Astrocyte (in vitro differentiated cells and primary cell): ENCODE measurements at places on chromosomes 1 and 21. TPM values are rescaled to one million over a fixed set of nuclear protein-coding genes. Genes with fewer than 3 reads are reported as not detected.

GRCh38 chr1:203142684-203143408, 15.3 kb downstream of the ADORA1 start:
- H3K27ac ChIP-seq: no peak overlapping the region
- H3K36me3 ChIP-seq: no peaks in the 10 kb centered on the region
- H3K4me3 ChIP-seq: no peak overlapping the region
- DNase-seq: no peak

GRCh38 chr1:244171241-244171985, 120.3 kb downstream of the ZBTB18 start:
- no peak overlapping the region for H3K27ac ChIP-seq
- H3K27me3 ChIP-seq: no peaks in the 10 kb centered on the region
- no peak overlapping the region for H3K4me3 ChIP-seq
- no peak for DNase-seq

GBP4 gene
- total RNA-seq: 0.32 and 0.34 TPM in 2 replicates

DNA sequence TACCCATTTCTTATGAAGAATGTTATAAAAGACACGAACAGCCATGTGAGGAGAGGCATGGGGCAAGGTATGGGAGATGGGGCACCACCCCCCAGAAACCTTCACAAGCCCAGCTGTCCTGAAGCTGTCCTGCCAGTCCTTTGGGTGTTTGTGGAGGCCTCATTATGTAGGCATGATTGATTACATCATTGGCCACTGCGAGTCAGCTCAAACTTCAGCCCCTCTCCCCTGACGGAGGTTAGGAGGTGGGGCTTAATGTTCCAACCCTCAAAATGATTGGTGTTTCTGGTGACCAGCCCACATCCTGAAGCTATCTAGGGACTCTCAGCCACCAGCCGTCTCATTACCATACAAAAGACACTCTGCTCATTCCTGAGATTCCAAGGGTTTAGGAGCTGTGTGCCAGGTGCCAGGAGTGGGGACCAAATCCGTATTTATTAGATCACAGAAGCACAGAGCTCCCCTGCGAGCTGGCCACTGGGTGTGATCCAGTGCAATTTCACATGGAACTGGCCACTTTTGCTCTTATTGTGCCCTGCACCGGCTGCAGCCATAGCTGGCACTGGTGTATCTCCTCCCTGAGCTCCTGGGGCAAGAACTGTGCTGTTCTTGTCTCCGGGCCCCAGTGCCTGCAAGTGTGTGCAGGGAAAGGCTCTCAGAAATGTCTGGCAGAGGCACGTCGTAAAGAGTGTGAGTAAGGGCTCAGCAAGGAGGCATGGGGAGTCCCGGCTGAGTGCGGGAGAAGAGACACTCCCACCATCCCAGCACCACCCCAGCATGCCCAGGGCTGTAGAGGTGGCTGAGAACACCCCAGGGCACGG, 10.5 kb downstream of the KIAA1614 start:
- H3K4me3 ChIP-seq: no peak overlapping the region
- peak; percentile 25 for DNase-seq
- H3K4me1 ChIP-seq: peaks cover 5% of the 10 kb centered on the region
- no peaks in the 10 kb centered on the region for H3K36me3 ChIP-seq
- H3K27me3 ChIP-seq: no peaks in the 10 kb centered on the region
- no peak overlapping the region for H3K27ac ChIP-seq

DNA sequence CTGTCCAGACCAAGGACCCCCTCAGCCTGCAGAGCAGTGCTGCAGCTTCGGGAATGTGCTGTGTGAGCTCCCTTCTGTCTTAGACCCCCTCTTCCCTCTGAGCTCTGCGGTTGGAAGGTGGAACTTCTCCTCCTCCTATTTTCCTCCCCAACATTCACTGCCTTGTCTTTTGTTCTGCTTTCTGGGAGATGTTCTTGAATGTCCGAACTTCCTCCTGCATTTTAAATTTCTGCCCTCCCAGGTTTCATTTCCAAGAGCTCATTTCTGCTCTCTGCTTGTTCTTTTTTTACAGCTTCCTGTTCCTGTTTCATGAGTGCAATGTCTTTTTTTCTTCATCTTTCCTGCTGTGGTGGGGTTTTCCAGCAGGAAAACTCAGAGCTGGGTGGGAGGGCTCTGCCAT, 29.3 kb downstream of the RRP1 start:
- H3K4me3 ChIP-seq: no peak overlapping the region
- DNase-seq: no peak
- H3K27me3 ChIP-seq: no peaks in the 10 kb centered on the region
- H3K27ac ChIP-seq: no peak overlapping the region

- peaks cover 10% of the 10 kb centered on the region for H3K4me1 ChIP-seq
- no peaks in the 10 kb centered on the region for H3K36me3 ChIP-seq
- H3K27me3 ChIP-seq: peaks cover 19% of the 10 kb centered on the region
These were observed 19.4 kb upstream of the KCNAB2 start for GRCh38 chr1:6026095-6026809.

RHEX gene
- total RNA-seq: not detected in 2 replicates

BSND gene
- not detected in 2 replicates for total RNA-seq

DNA sequence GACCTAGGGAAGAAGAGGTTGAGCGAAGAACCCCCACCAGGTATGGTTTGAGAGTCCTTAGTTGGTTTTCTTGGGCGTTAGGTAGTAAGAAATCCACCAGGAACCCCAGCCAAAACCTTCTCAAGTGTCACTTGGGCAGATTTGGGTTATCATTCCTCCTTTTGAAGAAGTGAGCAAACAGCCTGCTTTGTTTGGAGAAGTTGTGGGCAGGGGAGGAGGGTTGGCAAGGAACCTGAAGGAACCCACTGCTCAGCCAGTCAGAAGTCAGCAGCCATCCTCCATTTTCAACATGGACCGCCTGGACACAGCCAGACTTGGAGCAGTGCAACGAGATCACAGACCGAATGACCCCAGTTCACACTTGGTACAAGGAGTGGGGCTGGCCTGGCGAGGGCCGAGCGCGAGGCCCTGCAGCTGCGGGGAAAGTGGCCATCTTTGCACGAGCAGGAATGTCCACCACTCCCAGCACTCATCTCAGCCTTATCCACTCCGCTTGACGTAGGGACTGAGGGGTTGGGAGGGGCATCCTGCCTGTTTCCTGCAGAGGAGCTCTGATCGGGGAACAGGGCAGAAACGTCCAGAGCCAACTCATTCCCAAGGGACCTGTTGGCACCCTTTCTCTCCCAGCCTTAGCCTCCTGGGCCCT, 7.2 kb downstream of the ADPRS start:
- peaks cover 27% of the 10 kb centered on the region for H3K36me3 ChIP-seq
- no peaks in the 10 kb centered on the region for H3K27me3 ChIP-seq
- H3K4me1 ChIP-seq: no peaks in the 10 kb centered on the region
- no peak overlapping the region for H3K27ac ChIP-seq
- no peak overlapping the region for H3K4me3 ChIP-seq

DNA sequence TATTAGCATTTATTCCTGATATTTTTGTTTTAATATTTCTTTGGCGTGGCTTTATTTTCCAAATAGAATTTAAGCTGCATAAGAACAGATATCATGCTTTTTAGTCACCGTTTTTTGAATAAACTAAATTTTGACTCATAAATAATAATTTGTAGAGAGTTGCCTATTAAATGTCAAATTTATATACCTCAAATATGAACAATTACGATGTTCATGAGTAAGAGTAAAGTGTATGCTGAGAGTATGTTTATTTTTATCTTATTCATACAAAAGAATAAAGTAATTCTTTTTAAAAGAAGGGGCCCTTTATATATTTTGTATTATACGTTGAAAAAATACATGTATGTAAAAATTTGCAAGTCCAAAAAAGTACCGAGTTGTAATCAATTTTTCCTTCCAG, 126.5 kb upstream of the NRIP1 start:
- H3K27me3 ChIP-seq: no peaks in the 10 kb centered on the region
- H3K27ac ChIP-seq: no peak overlapping the region
- no peak overlapping the region for H3K4me3 ChIP-seq
- DNase-seq: no peak
- H3K4me1 ChIP-seq: no peaks in the 10 kb centered on the region
